ENCODE measurements at places on chromosomes 4 and X. TPM values are rescaled to one million over a fixed set of nuclear protein-coding genes. Genes with fewer than 3 reads are reported as not detected.

- no peak for DNase-seq
Observed at GRCh38 chrX:135383249-135383648, 38.5 kb upstream of the SMIM10L2A start.

DNA sequence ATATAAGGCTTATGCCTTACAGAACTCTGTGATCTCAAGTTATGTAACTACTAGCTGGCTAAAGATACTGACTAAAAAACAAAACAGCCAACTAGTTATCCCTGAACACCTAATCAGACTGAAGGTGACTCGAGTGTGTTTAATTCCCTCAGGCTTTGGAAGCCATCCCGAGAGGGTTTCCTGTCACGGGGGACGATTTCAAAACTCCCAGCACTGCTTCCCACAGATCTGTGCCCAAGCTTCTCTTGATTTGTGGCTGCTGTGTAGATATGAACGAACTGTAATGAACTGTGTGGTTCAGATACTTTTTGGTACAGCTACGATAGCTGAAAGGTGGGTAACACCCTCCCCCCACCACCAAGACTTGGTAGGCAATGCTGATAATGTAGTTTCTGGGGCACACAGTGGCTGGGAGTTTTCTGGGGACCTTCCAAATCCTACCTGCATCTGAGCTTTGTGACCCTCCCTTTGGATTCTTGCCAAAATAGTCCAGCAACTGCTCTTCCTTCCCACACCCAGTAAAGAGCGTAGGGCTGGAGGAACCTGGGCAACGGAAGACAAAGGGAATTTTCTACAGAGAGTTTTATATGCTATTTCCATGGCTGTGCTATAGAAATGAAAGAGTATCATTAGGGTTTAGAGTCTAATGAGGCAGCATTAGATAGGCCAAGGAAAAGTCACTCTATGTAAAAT lies 148.8 kb downstream of the MGST2 start:
- no peak for DNase-seq

- no peak for DNase-seq
Observed at GRCh38 chrX:39418254-39418704, 617.0 kb downstream of the MID1IP1 start.

The CXCL11 gene
- 0.19 TPM for total RNA-seq

DNA sequence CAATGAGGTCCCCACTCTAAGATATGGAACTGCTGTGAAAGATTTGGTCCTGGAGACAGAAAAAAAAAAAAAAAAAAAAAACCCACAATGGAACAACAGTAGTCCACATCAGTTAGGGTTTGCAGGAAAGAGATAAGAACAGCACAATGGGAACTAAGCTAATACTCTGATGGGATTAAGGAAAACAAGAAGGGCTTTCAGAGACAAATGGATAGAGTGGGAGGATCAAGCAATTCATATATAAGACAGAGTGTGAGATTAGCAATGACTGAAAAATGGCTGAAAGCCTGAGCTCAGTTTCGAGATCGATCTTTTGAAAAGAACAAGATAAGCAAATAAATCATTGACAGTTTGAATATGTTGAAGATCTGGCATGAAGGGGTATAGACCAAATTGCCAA lies 188.4 kb upstream of the TRPC5 start:
- DNase-seq, result no peak

DNA sequence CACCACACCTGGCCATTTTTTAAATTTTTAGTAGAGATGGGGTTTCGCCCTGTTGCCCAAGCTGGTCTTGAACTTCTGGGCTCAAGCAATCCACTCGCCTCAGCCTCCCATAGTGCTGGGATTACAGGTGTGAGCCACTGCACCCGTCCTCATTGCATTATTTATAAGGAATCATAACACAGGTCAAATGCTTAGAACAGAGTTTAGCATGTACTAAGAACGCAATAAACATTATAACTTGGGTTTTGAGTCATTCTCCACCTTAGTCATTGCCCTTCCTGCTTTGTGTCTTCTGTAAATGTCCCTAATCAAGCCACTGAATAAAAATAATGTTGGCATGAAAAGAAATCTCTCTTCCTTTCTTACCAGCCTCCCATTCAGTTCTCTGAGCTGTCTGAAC lies 38.5 kb upstream of the SHROOM4 start:
- no peak for DNase-seq

DNA sequence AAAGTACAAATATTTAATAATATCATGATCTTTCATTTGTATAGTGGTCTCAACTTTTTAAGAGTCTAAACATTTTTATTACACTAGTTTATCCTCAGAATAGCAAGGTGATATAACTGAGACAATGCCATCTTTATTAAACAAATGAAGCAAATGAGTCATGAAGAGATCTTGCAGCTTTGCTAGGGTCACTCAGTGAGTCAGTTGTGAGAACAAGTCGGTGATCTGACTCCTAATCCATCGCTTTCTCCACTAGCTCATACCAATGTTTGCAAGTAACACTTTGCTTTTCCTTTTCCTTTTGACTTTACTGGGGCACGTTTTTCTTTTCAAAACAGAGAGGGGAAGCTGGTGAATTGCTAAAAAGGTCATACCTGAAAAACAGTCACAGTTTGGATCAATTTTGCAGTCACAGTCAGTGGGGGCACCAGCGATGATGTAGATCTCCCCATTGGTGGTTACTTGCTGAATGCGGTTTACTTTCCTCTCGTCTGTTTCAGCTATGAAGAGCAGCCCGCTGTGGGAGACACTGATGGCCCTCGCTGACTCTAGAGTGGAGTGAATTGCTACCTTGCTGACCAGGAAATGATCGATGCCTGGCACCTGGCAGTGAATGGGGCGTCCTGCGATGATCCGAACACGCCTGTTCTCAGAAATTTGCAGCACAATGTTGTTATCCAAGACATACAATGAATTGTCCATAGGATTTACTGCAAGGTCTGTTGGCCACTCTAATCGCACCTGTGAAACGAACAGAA lies 75.7 kb downstream of the SH2D1A start:
- DNase-seq, result no peak

The NPY5R gene
- total RNA-seq, result 1.2 TPM

Data from mucosa of descending colon (tissue), 3 donors.